ENCODE measurements at places on chromosomes 12 and 14. TPM values are rescaled to one million over a fixed set of nuclear protein-coding genes. Genes with fewer than 3 reads are reported as not detected.

Gene TOMM20L
- not detected for total RNA-seq

Gene P2RX2
- total RNA-seq = not detected

Gene MEG3
- 486 TPM for total RNA-seq

Gene CFAP54
- total RNA-seq = 1.8 TPM

Gene CHGA
- total RNA-seq = 0.69 TPM

Gene TGM1
- total RNA-seq = 26.1 TPM

Gene KIAA0586
- 21.0 TPM for total RNA-seq
